IPS DF 19.7 (cell line): ENCODE measurements at places on chromosomes 5 and 9.

DNA sequence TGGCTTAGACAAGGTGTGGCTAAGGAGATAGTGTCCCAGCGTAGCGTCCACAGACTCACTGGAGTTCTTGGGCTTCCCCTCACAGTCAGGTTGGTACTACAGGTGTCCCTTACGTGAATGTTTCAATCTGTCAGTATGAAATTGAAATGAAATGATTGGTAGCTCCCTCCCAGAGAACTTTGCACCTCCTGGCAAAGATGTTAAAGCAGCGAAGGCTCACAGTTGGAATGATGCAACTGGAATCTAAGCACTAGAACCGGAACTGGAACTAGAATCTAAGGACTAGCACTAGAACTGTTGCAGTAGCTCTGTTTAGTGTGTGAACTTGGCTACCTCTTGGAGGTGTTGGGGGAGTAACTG is 1.1 kb downstream of the SLC31A1 start:
- DNase-seq: no peak

- DNase-seq: no peak
These were observed 61.7 kb upstream of the PDE4D start for GRCh38 chr5:59955241-59955640.

- DNase-seq: no peak
These were observed 314.7 kb upstream of the ADAMTSL1 start for GRCh38 chr9:18159254-18159653.

DNA sequence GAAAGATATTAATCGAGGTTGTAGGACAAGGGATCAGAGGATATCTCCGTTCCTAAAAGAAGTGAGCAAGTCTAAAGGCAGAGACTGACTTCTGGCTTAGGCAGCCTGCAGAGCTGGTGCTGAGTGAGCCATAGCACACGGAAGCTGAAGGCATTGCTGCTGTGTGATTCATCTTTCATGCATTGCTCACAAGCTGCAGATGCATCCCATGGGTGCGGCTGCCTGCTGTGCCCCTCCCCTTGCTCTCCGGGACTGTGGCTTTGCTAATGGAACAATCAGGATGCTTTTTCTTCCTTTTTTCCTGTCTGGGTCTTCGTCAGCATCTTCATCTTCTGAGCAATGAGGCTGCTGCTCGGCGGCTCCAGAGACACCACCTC is 341.4 kb downstream of the DIRAS2 start:
- no peak for DNase-seq

GRCh38 chr9:87874304-87874623 is 8.4 kb upstream of the SPATA31E1 start:
- DNase-seq: no peak

GRCh38 chr5:12965804-12966203 is 978.7 kb downstream of the DNAH5 start:
- DNase-seq: no peak

GRCh38 chr5:34043099-34043876 is at the start of gene C1QTNF3:
Gene C1QTNF3 (minus strand): TSS chr5:34043213. CDS start chr5:34043125, 88 bp downstream.
- DNase-seq: no peak

DNA sequence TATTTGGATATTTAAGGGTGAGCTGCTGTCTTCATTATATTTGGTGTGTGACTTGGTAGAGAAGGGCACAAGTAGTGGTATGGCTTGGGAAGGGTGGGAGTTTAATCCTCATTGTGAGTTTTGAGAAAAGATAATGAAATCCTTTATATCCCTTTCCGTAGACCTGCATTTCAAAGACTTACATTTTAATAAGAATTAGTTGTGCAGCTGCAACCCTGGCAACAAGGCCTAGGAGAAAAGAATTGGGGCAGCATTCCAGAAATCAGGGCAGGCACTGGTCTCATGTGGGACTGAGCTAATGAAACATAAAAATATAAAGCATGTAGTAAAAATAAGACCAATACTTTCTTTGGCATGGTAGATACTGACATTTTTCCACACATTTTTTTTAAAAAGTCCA is 60.5 kb downstream of the CDC42SE2 start:
- DNase-seq: no peak

- no peak for DNase-seq
These were observed 135.2 kb downstream of the ARHGAP26 start for GRCh38 chr5:142905348-142905747.

- DNase-seq: no peak
These were observed 83.0 kb upstream of the PRLR start for GRCh38 chr5:35313291-35313690.

- no peak for DNase-seq
These were observed 20.8 kb downstream of the DCANP1 start for GRCh38 chr5:135426102-135427082.

GRCh38 chr5:69167929-69168328 is 979 bp downstream of the CCNB1 start:
- DNase-seq: no peak

GRCh38 chr5:178230879-178231538 is 1.6 kb downstream of the PHYKPL start:
- no peak for DNase-seq

DNA sequence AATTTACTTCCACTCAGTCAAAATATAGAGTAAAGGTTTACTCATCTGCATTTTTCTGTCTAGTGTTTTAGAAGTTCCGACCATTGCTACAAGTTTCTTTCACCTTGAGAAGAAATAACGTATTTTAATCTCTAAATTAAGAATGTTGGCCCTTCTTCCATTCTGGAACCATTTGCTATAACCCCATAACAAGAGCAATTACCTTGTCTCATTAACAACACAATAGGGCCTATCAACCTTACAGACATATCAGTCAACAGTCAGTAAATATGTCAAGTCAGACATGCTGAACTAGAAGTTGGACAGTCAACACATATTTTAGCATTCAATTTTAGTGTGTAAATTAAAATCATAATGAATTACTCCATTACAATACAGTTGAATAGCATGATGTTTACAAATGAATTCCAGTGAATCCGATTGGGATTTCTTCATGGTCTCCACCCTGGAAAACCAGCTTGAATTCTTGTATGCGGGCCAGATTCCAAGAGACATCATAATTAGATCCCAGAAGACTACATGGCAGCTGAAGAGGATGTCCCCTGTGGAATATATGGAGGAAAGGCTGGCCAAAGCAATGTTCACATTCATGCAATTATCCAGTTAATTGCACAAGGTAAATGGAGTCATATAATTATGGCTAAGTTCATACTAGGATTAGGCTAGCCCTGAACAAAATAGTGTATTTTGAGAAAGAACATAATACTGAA is 196.2 kb upstream of the TARS1 start:
- no peak for DNase-seq

DNA sequence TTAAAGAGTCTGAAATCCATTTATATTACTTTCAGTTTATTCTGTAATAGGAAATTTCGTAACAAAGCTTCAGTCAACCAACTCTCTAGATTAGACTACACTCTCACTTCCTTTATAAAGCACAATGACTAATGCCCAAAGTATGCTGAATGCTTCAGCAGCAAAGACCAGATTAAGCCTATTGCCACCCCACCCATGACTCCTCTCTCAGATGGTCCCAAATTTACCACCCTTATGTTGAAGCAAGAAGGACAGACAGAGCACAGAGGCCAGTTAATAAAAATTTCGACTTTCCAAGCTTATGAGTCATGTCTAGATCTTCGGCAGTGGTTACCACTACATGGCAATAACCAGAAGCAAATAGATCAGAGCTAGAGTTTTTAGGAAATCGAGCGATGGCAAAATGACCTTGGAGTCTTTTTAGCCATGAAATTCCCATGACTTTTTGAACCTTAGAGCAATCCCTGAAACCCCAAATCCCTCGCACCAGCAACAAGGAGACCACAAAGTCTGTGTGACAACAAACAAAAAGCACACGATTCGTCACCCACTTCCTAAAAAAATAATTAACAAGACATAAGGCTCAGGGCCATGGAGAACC is 287.8 kb upstream of the RASA1 start:
- DNase-seq: no peak

GRCh38 chr9:109314011-109314531 is 6.8 kb downstream of the EPB41L4B start:
- no peak for DNase-seq

DNA sequence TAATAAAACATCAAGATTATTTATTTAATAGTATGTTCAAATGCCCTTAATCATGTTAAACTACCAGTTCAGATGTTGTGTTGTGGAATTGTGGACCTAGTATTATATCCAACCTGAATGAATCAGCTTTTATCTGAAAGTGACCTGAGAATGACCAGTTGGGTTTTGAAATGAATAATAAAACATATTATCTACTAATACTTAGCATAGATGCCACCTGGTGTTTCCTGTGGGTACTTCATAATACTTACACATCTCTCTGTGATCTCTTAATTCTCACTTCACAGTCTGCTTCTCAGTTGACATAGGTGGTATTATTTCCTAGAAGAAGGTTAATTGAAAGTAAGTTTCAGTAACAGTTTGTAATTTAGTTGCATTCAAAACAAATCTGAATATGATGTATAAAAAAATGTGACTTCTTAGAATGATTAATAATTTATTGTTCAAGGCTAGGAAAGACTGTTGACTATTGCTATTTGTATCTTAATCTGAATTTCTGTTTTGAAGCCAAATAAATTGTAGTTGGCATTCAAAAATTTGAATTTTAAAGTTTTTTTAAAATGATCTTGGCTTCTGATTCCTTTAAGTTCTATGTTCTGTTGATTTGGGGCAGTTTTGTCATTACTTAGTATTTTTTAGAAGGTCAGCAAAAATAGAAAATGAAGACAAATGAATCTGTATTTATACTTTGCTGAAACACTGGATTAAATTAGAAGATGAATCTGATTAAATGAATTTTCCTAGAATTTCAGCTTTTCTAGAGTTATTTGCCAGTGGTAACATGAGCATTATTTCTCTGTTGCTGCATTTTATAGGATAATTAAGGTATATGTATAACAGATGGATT is 48.2 kb downstream of the KIF2A start:
- DNase-seq: no peak

DNA sequence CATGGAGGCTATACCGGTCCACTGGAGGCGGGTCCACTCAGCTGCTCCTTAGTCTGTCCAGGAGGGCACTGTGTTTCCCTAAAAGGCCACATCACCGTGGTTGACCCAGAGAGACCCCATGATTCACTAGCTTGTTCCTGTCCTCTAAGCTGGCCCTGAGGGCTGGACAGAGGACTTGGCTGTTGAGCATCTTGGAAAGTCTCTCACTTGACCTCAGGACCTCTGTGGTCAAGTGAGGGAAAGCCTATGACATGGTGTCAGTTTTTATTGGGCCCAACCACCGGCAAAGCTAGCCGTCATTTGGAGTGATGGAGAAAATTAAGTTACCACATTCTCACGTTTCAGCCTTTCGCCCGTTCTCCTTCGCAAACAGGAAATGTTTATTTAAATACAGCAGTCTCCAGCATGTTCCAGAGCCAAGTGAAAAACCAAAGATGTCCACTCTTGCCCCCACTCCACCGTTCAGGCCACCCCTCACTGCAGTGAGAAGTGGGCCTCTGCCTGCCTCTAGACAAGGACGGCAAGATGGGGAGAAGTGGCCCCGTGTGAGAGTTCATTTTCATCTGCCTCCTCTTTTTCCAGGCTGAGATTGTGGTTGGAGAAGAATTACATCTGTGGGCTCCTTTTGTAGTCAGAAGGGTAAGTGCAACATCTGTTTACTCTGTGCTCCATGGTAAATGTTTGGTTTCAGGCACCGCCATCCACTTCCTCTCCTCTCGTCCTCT is 4.4 kb downstream of the SLIT3 start:
- DNase-seq: no peak

- no peak for DNase-seq
These were observed 182.1 kb downstream of the ADCY2 start for GRCh38 chr5:7578071-7578470.

- no peak for DNase-seq
These were observed 81.6 kb downstream of the ADAMTS16 start for GRCh38 chr5:5221724-5222123.

- DNase-seq: no peak
These were observed 262.3 kb downstream of the NSG2 start for GRCh38 chr5:174307656-174308271.

GRCh38 chr5:84383816-84384603 is 670 bp downstream of the EDIL3 start:
- no peak for DNase-seq

DNA sequence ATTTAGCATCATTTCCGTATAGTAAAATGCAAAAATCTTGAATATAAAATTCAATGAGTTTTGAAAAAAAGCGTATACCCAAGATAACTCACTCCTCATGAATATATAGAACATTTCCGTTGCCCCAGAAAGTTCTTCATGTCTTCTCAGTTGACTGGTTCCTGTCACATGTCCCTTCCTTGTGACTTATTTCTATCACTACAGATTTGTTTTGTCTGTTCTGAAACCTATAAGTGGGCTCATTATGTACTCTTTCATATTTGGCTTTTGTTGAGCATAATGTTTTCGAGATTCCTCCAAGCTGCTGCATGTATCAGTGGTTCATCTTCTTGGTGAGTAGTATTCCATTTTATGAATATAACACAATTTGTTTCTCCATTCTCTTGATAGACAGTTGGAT is 11.0 kb upstream of the HACD4 start:
- no peak for DNase-seq

- DNase-seq: no peak
These were observed 45.7 kb upstream of the ALDOB start for GRCh38 chr9:101481261-101481660.

DNA sequence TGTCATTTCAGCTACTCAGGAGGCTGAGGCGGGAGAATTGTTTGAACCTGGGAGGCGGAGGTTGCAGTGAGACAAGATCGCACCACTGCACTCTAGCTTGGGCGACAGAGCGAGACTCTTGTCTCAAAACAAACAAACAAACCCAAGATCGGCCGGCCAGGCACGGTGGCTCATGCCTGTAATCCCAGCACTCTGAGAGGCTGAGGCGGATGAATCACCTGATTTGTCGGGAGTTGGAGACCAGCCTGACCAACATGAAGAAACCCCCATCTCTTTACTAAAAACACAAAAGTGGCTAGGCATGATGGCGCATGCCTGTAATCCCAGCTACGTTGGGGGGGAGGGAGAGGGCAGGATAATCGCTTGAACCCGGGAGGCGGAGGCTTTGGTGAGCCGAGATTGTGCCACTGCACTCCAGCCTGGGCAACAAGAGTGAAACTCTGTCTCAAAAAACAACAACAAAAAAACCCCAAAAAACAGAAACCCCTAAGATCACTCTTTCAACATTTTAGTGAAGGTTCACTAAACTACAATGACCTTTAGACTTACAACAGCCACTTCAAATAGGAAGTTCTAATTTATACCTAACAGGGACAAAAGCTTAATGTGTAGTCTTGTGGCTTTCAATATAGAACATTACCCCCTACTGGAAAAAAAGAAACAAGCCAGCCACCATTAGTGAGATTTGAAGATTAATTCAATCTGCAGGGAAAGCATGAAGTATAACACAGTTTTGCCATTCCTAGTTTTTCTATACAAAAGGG is 7.0 kb downstream of the HSPA9 start:
- no peak for DNase-seq

DNA sequence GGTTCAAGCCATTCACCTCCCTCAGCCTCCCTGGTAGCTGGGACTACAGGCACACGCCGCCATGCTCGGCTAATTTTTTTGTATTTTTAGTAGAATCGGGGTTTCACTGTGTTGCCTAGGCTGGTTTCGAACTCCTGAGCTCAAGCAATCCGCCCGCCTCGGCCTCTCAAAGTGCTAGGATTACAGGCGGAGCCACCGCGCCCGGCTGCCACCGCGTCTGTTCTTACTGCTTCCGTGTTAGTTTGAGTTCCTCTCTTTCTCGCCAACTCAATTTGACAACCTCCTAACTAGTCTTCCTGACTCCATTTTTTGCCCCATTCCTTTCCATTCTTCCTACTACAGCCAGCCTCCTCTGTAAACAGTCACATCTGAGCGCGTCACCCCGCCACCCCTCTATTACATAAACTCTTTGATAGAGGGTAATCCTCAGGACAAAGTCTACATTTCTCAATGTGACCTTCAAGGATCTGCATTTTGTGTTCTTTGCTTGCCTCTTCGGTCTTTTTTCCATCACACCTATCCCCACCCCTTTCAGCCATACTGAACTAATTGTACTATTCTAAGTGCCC is 88.6 kb upstream of the IL6ST start:
- DNase-seq: no peak
